Osteoblast (primary cell): ENCODE measurements at places on chromosomes 5 and 9. TPM values are rescaled to one million over a fixed set of nuclear protein-coding genes. Genes with fewer than 3 reads are reported as not detected.

- H3K27me3 ChIP-seq: no peaks in the 10 kb centered on the region
- no peaks in the 10 kb centered on the region for H3K4me1 ChIP-seq
- no peak overlapping the region for H3K27ac ChIP-seq
- H3K36me3 ChIP-seq: no peaks in the 10 kb centered on the region
These were observed 116.6 kb upstream of the VCAN start for GRCh38 chr5:83354958-83355357.

DNA sequence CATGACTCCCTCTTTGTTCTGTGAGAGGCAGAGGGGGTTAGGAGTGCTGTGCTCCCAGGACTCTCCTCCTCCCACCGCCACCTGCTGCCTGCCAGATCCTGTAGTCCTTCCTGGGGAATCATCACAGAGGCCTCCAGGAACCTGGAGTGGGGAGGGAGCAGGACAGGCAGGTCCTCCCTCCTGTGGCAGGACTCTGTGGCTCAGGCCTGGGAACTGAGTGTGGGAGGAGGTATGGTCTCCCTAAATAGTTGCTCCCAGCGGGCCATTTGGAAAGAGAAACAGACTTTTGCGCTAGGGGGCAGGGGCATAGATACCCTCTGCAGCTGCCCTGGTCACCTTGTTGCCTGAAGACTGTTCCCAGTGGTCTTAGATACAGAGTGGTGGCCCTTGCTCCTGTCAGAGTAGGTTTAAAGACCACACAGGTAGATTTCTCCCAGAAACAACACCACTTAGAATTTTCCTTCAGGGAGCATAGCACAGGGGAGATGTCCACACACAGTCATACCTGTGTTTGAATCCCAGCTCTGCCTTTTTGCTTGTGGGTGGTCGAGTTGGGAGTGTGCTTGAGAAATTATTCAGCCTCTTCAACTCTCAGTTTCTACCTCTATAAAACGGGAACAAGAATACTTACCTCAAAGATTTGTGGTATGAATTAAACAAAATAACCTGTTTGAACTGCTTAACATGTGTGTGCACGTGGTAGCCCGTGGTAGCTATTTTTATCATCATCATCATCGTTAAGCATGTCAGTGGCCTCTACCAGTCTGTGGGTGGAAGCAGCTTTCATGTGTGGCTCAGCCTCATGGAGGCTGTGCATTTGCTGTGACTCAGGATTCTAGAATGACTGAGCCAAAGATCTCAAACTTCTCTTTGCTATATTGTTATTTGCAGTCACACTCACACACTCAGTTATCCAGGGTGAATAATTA, 55.8 kb downstream of the SLC22A5 start:
- H3K4me1 ChIP-seq: peaks cover 85% of the 10 kb centered on the region
- H3K36me3 ChIP-seq: peaks cover 2% of the 10 kb centered on the region
- no peaks in the 10 kb centered on the region for H3K27me3 ChIP-seq
- peak overlapping the region; percentile 41 for H3K4me3 ChIP-seq
- peak; percentile 90 for DNase-seq

- H3K27me3 ChIP-seq: no peaks in the 10 kb centered on the region
- H3K4me1 ChIP-seq: peaks cover 10% of the 10 kb centered on the region
These were observed 158.7 kb upstream of the TNC start for GRCh38 chr9:115276621-115277020.

DNA sequence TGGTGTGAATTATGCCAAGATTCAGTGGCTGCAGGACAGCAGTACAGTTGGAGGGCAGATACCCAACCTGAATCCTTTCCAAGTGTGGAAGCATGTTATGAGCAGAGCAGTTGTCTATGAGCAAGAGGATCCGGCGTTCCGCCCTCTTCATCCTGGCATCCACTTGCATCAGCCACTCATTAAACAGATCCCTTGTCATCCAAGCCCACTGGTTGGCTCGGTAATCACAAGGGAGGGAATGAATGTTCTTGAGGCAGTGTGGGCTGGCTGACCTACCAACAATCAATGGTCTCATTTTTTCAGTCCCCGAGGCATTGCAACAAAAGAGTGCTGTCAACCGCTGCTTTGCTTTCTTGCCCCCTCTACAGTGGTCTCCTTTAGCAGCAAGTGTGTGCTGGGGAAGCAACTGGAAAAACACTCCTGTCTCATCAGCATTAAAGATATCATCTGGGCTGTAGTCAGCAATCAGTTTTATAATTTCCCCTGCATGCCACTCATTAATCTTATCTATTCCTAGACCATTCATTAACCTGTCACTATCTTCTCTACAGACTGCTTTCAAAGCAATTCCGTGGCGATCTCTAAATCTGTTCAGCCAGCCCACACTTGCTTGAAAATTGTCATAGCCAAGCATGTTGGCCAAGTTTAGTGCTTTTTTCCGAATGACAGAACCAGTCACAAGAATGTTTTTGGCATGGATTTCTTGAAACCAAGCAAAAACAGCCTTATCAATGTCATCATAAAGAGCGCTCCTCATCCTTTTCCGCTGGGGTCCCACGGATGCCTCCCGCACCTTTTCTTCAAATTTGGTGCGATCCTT, 4.9 kb downstream of the TIGD6 start:
- H3K4me3 ChIP-seq: no peak overlapping the region
- H3K27me3 ChIP-seq: no peaks in the 10 kb centered on the region
- peaks cover 17% of the 10 kb centered on the region for H3K4me1 ChIP-seq
- peaks cover 15% of the 10 kb centered on the region for H3K36me3 ChIP-seq
- H3K27ac ChIP-seq: no peak overlapping the region
- DNase-seq: no peak

- no peak overlapping the region for H3K4me3 ChIP-seq
- no peaks in the 10 kb centered on the region for H3K27me3 ChIP-seq
These were observed 28.8 kb upstream of the SCAMP1 start for GRCh38 chr5:78331523-78332080.

DNA sequence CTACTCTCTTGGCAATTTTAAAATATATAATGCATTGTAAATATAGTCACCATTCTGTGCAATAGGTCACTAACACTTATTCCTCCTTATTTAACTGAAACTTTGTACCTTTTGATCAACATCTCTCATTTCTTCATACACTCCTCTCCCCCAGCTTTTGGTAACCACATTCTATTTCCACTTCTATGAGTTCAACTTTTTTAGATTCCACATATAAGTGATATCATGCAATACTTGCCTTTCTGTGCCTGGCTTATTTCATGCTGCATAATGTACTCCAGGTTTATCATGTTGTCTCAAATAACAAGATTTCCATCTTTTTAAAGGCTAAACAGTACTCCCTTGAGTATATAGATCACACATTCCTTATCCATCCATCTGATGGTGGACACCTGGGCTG, 188.8 kb downstream of the NXNL2 start:
- DNase-seq: no peak
- no peak overlapping the region for H3K4me3 ChIP-seq
- no peaks in the 10 kb centered on the region for H3K36me3 ChIP-seq
- H3K27ac ChIP-seq: no peak overlapping the region

- no peaks in the 10 kb centered on the region for H3K27me3 ChIP-seq
- no peak overlapping the region for H3K4me3 ChIP-seq
These were observed 23.1 kb downstream of the IQGAP2 start for GRCh38 chr5:76425928-76426804.

DNA sequence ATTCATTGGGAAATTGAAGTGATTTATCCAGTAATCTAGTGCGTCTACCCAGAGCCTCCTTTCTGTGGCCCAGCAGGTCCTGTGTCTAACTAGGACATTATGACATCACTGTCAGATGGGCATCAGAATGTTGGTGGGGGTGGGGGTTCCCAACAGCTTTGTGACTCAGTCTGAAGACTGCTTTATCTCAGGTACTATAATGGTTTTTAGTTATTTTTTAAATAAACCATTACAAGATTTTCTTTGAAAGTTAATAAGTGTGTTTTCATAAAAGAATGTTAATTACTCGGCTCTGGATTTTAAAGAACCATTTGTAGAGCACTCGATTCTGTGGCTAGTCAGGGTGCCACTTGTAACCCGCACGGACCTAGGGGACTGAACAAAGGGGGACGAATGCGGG, at the start of gene EQTN:
Gene EQTN (minus strand): TSS at position 101 of the 400 bp plus-strand sequence. CDS start 95 bp downstream, at position 6.
- DNase-seq: no peak
- H3K27me3 ChIP-seq: peaks cover 10% of the 10 kb centered on the region
- no peaks in the 10 kb centered on the region for H3K4me1 ChIP-seq
- no peak within 1 kb of the TSS for H3K27ac ChIP-seq
- no peaks in the 10 kb centered on the region for H3K36me3 ChIP-seq

GRCh38 chr9:33106827-33107621, 30.6 kb upstream of the SMU1 start:
- peaks cover 51% of the 10 kb centered on the region for H3K4me1 ChIP-seq
- H3K4me3 ChIP-seq: peak overlapping the region; percentile 13
- peaks cover 23% of the 10 kb centered on the region for H3K36me3 ChIP-seq
- peak; percentile 93 for DNase-seq
- peak overlapping the region; percentile 91 for H3K27ac ChIP-seq

GRCh38 chr9:16180091-16180490, 627.2 kb downstream of the CCDC171 start:
- no peak overlapping the region for H3K4me3 ChIP-seq
- peak overlapping the region; percentile 67 for H3K27ac ChIP-seq
- H3K27me3 ChIP-seq: no peaks in the 10 kb centered on the region
- no peaks in the 10 kb centered on the region for H3K36me3 ChIP-seq
- peaks cover 15% of the 10 kb centered on the region for H3K4me1 ChIP-seq
- no peak for DNase-seq

- H3K27me3 ChIP-seq: no peaks in the 10 kb centered on the region
- no peak overlapping the region for H3K4me3 ChIP-seq
- no peaks in the 10 kb centered on the region for H3K36me3 ChIP-seq
- peaks cover 34% of the 10 kb centered on the region for H3K4me1 ChIP-seq
These were observed 36.1 kb downstream of the TMC1 start for GRCh38 chr9:72557549-72557948.

- no peak overlapping the region for H3K27ac ChIP-seq
- peak; percentile 46 for DNase-seq
- H3K4me1 ChIP-seq: peaks cover 20% of the 10 kb centered on the region
- H3K4me3 ChIP-seq: no peak overlapping the region
- peaks cover 23% of the 10 kb centered on the region for H3K27me3 ChIP-seq
- H3K36me3 ChIP-seq: no peaks in the 10 kb centered on the region
These were observed 48.1 kb downstream of the NSUN2 start for GRCh38 chr5:6584727-6585126.

DNA sequence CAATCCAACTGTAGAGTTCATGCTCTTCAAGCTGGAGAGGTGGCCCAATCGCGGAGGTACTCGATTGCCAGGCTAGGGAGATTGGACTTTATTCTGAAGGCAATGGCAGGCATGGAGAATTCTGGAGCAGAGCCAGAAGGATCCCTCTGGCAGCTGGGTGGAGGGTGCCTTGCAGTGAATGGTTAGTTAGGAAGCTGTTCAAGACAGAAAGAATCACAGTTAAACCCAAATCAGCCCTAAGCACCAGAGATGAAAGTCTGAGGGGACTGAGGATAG, 182.4 kb downstream of the RGS3 start:
- DNase-seq: no peak
- no peak overlapping the region for H3K4me3 ChIP-seq
- H3K27ac ChIP-seq: no peak overlapping the region
- H3K27me3 ChIP-seq: peaks cover 2% of the 10 kb centered on the region
- no peaks in the 10 kb centered on the region for H3K36me3 ChIP-seq
- H3K4me1 ChIP-seq: peaks cover 18% of the 10 kb centered on the region

DNA sequence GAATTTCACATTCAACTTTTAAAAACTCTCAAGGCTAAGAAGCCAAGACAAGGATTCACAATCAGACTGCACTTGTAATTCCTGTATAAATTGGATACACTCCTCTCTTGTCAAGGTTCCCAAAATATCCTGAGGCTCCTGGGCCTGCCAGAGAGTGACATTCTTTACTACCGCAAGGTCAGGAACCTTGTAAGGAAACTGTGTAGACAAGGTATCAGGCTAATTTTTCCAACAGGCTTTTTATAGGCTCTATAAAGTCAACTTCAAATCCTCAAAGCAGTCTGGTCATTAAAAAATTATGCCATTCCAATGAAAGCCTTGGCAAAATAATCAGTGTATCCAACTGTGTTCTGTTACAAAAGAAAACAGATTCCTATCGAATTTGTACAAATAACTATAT, 15.5 kb upstream of the PAIP1 start:
- no peaks in the 10 kb centered on the region for H3K27me3 ChIP-seq
- DNase-seq: no peak
- no peak overlapping the region for H3K27ac ChIP-seq
- H3K4me1 ChIP-seq: peaks cover 19% of the 10 kb centered on the region
- no peak overlapping the region for H3K4me3 ChIP-seq

DNA sequence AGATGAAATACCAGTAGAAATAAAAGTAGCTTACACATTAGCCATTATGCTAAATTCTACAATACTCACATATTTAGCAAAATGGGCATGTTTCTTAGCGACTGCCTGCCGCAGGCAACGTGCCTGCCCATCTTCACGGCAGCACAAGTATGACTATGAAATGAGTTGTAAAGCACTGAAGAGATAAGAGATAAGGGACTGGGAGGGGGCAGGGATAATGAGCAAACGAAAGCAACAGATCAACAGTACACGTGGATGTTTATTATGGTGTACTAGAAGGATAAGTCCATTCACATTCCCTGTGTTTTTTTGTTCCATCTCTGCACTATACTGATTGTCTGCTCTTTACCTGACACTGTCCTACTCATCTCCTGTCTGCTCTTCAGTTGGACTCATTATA, 44.1 kb upstream of the KCNN2 start:
- no peaks in the 10 kb centered on the region for H3K27me3 ChIP-seq
- no peak overlapping the region for H3K27ac ChIP-seq
- DNase-seq: no peak

- H3K4me3 ChIP-seq: no peak overlapping the region
- H3K36me3 ChIP-seq: no peaks in the 10 kb centered on the region
These were observed 25.5 kb downstream of the AGTPBP1 start for GRCh38 chr9:85716031-85716877.

DNA sequence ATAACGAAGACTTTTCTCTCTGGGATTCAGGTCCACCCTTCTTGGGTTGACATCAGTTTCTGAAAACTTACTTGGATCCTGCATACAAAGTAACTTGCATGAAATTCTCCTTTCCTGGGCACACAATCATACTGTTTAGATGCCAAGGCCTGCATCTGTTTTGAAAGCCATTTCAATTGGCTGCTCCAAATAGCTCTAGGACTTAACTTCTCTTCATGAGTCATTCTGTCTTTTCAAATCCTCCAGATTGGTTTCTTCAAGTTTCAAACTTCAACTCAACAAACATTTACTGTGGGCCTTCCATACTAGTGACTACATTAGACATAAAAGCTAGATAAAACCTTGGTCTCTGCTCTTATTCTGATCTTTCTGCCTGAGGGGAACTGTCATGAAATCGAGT, 54.8 kb upstream of the HMHB1 start:
- no peak for DNase-seq
- no peaks in the 10 kb centered on the region for H3K27me3 ChIP-seq
- no peaks in the 10 kb centered on the region for H3K4me1 ChIP-seq
- H3K4me3 ChIP-seq: no peak overlapping the region

Gene EIF4E1B
- total RNA-seq: not detected in 2 replicates

GRCh38 chr5:118788351-118788750, 200.0 kb downstream of the DTWD2 start:
- H3K4me3 ChIP-seq: no peak overlapping the region
- H3K27ac ChIP-seq: no peak overlapping the region
- H3K36me3 ChIP-seq: no peaks in the 10 kb centered on the region
- no peaks in the 10 kb centered on the region for H3K27me3 ChIP-seq

Gene TTC16
- under 0.01 TPM in 1 of 2 replicates, not detected in the other for total RNA-seq

GRCh38 chr9:126499911-126500599, 113.7 kb upstream of the LMX1B start:
- H3K27me3 ChIP-seq: peaks cover 4% of the 10 kb centered on the region
- peak overlapping the region; percentile 76 for H3K4me3 ChIP-seq
- peaks cover 18% of the 10 kb centered on the region for H3K4me1 ChIP-seq
- DNase-seq: peak; percentile 65
- H3K36me3 ChIP-seq: no peaks in the 10 kb centered on the region
- no peak overlapping the region for H3K27ac ChIP-seq

- DNase-seq: no peak
- no peak overlapping the region for H3K4me3 ChIP-seq
- no peak overlapping the region for H3K27ac ChIP-seq
- H3K27me3 ChIP-seq: no peaks in the 10 kb centered on the region
- no peaks in the 10 kb centered on the region for H3K36me3 ChIP-seq
These were observed 51.7 kb downstream of the LPAR1 start for GRCh38 chr9:110986529-110986928.
